ENCODE measurements at places on chromosomes 12 and 14.

DNA sequence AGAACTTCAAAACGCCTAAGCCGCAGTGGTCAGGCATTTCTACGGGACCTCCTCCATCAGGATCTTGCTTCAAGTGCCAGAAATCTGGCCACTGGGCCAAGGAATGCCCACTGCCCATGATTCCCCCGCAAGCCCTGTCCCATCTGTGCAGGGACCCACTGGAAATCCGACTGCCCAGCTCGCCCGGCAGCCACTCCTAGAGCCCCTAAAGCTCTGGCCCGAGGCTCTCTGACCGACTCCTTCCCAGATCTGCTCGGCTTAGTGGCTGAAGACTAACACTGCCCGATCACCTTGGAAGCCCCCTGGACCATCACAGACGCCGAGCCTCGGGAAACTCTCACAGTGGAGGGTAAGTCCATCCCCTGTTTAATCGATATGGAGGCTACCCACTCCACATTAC is 1113.0 kb upstream of the TMEM132C start:
- no peak for DNase-seq

DNA sequence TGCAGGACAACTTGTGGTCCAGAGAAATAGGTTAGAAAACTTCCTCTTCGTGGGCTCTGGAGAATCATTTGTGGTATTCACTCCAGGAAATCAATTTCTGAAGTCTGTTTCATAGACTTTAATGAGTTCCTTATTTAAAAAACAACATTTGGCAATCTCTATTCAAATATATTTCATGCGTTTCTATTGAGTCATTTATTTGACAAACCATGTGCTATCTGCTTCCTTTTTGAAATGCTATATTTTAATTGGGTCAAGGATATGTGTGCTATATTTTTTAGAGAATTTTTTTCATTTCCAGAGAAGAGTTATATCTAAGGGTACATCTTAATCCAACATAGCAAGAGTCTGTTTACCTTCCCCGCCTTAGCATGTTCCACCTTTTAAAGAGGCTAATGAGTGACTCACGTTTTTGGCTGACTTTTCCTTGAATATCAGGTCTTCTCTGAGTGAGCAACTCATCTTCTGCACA is 252.4 kb upstream of the EGLN3 start:
- no peak for DNase-seq

GRCh38 chr12:124740691-124741137 is 123.0 kb downstream of the SCARB1 start:
- peak; percentile 68 for DNase-seq

- DNase-seq, result no peak
Measured at GRCh38 chr14:54672688-54673087, 105.8 kb downstream of the SAMD4A start.

DNA sequence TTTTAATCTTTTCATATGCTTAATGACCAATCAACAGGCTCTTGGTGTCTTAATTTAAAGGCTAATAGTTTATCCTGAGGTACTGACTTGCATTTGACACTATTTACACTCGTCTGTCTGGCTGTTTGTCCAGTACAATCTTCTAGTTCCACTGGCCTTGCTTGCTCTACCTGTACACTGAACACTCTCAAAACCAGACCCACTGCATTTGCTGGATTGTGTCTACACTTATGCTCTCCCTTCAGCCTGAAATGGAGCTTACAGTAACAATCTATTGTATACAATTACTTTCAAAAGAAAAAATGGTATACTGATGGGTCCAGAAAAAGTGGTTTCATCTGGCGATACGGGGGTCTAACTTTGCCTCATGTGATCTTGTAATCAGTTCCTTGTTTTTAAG is 2.3 kb upstream of the ACSS3 start:
- DNase-seq, result no peak

GRCh38 chr12:92421701-92422100 is 276.1 kb upstream of the BTG1 start:
- DNase-seq, result peak; percentile 2

DNA sequence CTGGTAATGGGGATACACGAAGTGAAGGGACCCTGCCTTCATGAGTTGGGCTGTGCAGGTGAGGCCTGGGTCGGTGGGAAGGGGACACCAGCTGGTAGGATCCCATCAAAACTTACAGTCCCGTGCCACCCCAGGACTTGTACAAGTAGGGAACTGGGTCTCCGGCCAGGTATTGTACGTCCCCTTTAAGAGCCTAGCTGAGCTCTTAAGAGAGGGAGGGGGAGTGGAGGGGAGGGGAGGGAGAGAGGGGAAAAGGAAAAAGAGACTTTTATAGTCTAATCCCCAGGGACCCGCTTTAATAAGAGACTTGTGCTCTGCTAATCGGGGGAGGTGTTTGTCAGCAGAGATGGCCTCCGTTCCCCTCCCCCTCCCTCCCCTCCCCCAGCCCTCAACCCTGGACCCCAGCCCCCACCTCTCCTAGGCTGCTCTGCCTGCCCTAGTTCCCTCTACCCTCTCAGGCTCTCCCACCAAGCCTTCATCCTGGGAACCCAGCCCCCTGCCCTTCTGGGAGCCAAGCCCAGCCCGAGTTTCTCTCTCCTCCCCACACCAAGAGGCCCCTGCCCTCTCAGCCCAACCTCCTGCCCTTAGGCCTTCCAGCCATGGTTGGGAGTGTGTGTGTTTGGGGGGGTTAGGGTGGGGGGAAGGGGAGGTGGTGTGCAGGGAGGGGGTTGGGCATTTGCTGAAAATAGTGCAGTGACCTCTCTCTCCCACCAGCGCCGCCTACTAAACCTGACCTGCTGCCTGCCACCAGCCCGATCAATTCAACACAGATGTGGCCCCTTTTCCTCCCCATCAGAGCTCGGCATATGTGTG is 2.6 kb downstream of the GDF11 start:
- no peak for DNase-seq

GRCh38 chr12:111448266-111448830 is 42.6 kb downstream of the SH2B3 start:
- DNase-seq, result no peak

DNA sequence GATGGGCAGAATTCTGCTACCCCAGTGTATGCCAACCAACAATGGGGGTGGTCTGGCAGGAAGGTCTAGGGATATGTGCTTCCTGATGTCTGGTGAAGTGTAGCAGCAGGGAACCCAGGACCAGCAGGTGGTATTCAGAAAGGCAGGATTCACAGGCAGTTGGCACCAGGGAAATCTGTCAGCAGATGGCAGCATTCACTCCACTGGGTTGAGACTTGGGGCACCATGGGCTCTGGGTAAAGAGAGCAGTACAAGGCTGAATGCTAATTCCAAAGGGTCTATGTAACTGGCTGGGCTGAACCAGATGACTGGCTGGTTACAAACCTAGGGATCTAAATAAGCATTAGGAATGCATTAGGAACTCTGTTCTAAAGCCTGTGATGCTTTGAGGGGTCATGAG is 466.9 kb upstream of the STXBP6 start:
- no peak for DNase-seq

DNA sequence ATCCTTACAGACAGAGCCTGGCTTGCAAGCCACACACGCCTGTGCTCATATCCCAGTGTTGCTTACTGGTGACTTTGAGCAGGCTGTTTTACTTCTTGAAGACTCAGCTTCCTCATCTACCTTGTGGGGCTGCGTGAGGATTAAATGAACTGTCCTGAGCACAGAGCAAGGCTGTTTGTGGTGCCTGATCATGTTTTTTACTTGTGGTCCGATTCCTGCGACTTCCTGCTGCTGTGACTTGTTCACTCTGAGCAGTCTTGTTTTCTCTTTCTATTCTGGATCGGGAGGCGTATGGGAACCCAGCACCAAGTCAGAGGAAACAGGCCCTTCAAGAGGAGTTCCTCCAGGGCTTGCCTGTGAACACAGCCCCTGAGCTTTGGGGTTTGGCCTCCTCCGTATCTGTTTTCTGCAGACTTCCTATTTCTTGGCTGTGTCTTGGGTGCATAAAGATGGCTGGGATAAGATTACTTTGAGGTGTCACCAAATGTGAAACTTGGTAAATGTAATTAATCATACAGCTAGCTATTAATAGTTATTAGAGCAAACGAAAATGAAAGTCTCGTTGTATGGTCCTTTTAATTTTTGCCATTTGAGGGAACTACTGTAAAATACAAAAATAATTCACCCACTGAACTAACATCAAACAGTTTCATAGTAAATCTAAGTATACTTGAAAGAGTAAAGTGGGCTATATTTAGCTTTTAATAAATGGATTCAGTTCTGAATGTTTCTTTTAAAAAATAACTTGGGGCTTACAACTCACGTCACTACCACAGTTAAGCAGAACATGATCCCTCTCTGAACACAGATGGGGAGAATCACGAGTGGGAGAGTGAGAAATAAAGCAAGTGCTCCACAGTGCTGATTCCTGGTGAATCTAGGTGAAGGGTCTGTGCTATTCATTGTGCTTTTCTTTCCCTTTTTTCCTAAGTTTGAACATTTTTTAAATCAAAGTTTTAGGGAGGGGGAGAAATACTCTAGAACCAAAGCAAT is 251.5 kb downstream of the FOXN3 start:
- DNase-seq, result no peak
